ENCODE measurements at places on chromosomes 1 and 21.

- DNase-seq: peak; percentile 39
These were observed 769 bp downstream of the GALE start for GRCh38 chr1:23799570-23800399.

DNA sequence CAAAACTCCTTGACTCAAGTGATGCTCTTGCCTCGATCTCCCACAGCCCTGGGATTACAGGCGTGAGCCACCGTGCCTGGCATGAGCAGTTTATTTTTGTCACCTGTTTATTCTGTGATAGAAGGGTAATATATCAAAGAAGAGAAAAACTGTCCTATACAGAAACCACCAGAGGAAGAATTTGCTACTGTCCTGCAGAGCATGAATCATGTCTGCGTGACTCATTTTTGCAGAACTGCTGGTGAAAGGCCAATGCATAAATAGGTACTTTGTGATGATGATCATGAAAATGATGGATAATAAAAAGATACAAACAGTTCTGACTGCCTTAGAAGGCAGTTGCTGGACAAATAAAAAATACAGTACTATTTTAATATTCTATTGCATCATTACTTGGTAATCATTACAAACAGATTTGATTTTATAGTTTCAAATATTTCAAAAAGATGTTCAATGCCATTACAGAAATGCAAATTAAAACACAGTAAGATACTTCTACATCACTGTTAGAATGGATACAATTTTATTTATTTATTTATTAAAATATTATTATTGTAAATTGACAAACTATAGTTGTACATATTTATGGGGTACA, 26.5 kb downstream of the RIPPLY3 start:
- DNase-seq: no peak

- no peak for DNase-seq
These were observed 3.1 kb downstream of the AKIRIN1 start for GRCh38 chr1:38994196-38994595.

GRCh38 chr1:10054465-10054864, 21.7 kb downstream of the UBE4B start:
- DNase-seq: no peak

- peak; percentile 56 for DNase-seq
These were observed 48.2 kb upstream of the TNFSF4 start for GRCh38 chr1:173255214-173255813.

DNA sequence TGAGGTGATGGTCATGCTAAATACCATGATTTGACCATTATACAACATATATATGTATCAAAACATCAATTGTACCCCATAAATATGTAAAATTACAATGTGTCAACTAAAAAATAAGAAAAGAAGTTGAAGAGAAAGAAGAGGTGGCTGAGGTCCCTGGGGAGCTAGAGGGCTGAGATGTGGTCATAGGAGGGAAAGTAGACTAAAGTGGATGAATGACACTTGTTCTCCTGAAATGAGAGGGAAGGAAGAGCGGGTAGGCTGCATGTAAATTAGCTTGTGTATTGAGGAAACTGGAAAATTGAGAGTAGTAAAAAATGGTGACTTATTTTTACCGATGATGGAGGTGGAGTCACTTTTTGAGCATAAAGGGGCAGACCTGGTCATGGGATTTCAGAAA, 117.0 kb downstream of the ST6GALNAC3 start:
- no peak for DNase-seq
